HepG2 (cell line): ENCODE measurements at places on chromosomes 2 and 18.
A peak's percentile ranks its signal among the peaks of the same experiment; 100 is the strongest.

- no peak for DNase-seq
Observed at GRCh38 chr2:3557639-3558204, 411 bp downstream of the RNASEH1 start.

GRCh38 chr2:167192833-167193232 lies 304.6 kb downstream of the XIRP2 start:
- DNase-seq: no peak

DNA sequence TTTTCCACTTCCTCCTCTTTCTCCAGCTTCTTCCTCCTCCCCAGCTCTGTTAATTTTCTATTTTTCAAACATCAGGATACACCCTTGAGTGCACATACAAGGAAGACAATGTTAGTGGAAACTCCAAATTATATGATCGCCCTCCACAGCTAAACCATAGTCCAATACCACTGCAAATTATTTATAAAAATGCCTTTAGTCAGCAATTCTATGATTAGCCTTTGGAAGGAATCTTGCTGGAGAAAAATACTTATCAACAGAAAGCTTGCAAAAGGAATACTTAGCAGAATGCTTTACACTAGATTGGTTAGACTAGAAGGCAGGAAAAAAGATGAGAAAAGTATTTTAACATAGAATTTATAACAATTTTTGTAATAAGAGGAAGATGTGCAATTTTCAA lies 178.9 kb downstream of the FAM124B start:
- no peak for DNase-seq

GRCh38 chr2:20153131-20153851 lies 71.6 kb downstream of the SDC1 start:
- DNase-seq: no peak

GRCh38 chr2:241724259-241724974 lies 10.0 kb upstream of the D2HGDH start:
- no peak for DNase-seq

DNA sequence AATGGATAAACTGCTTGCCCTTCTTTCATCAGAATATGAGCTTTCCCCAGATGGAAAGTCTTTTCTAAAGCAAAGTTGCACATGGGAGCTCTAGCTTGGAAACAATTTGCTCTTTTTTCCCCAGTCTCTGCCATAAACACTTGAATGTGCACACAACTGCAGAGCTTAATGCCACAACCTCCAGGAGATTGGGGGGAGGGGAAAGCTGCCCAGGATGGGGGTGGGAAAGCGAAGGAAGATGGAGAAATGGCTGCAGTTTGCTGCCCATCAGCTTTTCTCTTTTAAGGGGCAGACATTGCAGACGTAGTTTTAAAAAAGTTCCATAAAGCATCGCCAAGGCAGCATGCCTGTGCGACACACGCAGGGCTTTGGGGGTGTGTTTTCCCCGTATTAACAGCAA lies 1.5 kb downstream of the ACKR3 start:
- DNase-seq: no peak

DNA sequence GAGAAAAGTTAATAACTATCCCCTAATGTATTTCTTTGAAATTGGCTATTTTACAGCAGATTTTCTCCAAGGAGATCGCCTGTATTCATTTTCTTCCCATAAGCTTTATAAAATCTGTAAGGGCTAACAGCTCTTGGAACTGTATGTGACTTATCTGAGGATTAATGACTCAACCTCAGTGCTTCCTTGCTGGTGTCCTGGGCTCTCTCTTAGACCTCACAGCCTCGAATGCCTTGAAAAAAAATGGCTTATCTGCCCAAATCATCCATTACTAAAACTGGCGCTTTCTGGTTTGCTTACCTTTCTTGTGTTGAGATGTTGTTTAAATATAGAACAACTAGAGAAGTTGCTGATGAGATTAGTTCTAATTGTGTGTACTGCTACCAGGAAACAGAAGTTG lies 713.6 kb downstream of the SLC4A3 start:
- no peak for DNase-seq

DNA sequence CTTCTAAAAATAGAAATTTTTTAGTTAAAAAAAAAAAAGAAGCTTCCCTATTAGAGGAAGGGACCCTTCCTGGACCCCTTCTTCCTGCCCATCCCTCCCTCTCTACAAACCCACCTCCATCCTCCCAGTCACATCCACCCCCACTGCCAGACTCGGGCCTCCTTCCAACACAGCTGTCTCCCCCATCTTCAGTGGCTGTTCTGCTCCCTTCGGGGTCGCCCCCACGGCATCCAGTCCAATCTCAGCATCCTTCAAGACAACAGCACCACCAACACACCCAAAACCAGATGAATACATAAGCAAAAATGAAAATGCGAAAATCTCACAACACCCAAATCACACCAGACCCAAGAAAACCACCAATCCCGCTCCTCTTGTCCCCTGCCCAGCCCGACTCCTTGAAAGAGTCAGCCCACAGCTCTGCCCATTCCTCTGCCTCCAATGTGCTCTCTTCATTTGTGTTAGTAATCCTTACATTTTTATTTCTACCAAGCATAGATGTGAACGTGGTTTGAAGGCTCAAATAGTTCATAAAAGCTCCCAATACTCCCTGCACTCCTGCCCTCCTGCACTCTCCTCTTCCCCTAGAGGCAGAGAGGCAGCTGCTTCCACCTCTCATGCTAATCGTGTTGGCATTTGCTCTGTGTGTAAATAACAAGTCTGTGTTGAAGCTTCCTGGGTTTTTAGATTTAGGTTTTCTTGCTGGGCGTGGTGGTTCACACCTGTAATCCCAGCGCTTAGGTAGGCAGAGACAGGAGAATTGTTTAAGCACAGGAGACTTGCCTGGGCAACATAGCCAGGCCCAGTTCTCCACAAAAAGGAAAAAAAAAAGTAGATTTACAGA lies 37.0 kb downstream of the MAL start:
- peak; percentile 32 for DNase-seq

GRCh38 chr18:64752707-64753106 lies 603.8 kb upstream of the LINC00305 start:
- DNase-seq: no peak

DNA sequence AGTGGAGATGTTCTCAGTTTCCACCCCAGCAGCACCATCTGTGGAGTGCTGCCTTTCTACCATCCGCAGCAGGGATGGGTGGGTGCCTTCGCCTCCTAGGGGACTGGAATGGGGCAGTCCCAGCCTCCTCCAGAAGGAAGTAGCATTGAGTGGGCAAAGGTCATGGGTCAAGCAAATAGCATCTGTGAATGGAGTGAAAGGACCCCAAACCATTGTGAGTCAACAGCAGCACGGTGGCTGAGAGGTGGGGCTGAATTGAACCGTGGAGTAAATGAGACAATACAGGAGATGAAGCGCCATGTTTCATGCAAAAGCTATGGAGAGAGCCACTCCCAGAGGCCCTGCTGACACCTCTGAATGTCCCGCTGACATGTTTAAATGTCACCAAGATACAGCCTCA lies 9.7 kb downstream of the GPR55 start:
- DNase-seq: no peak

GRCh38 chr2:118843483-118844132 lies 3.8 kb downstream of the EN1 start:
- DNase-seq: no peak

GRCh38 chr2:57726294-57726693 lies 320.3 kb upstream of the VRK2 start:
- DNase-seq: no peak

DNA sequence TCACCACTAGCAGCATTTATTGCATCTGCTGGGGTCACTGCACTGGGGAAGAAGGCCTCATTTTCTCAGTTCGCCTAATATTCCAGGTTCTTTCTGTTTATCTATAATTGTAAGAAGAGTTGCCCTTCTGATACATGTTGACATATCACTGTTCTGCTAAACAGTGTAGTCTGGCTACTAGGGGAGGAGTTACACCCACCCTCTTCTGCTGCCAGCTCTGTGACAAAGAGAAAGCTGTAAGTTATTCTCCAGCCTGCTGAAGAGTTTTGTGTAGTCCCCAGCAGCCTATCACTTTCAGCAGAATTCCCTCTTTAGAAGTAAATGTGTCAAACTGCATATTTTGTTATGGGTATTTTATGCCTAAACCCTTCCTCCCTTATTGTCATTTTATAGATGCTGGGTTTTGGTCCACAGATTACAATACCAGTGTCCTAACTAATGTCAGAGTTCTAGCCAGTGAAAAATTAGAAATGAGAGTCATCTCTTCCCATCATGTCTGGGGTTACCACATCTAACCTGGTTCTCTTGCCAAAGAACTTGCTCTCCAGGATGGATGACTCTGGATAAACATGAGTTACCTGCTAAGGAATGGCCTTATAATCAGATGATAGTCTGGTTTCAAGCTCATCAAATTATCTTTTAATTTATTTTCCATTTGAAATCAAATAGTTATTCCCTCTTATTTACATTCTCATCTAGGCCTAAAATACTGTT lies 5.6 kb upstream of the MBOAT2 start:
- DNase-seq: no peak

GRCh38 chr2:12797815-12798214 lies 81.1 kb downstream of the TRIB2 start:
- DNase-seq: no peak

DNA sequence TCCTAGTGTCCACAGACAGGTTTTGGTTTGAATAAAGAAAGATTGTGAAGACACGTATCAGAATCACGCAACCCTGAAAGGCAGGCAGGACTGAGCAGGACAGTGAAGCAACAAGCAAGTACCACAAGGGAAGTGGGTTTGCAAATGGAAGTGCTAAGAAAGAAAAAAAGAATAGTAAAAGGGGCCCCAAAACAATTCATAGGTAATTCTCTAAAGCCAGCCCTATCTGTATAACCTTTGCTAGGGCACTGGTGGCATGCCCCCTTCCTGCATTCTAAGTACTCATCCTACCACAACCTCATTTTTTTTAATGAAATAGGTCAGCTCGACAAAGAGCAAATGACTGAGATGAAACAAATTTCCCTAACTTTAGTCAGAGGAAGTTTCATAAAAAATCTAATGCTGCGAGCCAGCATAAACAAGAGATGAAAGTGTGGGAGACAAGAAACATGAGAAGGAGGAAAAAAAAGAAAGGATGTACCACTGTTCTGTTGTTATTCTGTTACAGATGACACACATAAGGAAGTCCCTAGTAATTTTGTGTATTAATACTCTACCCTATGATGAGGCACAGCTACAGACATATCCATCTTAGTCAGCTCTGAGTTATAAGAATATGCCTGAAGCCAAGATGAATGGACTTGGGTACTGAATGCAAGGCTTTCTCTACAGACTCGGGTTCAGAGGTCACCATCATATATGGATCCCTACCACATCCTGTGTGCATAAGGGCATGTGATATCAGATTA lies 32.2 kb downstream of the IKZF2 start:
- DNase-seq: no peak

DNA sequence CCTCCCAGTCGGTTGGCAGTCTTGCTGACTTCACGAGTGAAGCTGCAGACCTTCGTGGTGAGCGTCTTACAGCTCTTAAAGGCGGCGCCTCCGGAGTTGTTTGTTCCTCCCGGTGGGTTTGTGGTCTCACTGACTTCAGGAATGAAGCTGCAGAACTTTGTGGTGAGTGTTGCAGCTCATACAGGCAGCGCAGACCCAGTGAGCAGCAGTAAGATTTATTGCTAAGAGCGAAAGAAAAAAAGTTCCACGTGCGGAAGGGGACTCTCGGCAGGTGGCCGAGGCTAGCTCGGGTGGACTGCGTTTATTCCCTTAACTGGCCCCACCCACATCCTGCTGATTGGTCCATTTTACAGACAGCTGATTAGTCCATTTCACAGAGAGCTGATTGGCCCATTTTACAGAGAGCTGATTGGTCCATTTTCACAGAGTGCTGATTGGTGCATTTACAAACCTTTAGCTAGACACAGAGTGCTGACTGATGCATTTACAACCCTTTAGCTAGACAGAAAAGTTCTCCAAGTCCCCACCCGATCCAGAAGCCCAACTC lies 240.3 kb downstream of the LRATD1 start:
- DNase-seq: no peak
